ENCODE measurements at places on chromosomes 16 and 17. TPM values are rescaled to one million over a fixed set of nuclear protein-coding genes. Genes with fewer than 3 reads are reported as not detected.

- DNase-seq = no peak
Observed at GRCh38 chr16:11235703-11235991, 20.4 kb downstream of the SOCS1 start.

ATXN7L3 gene
- 93.5 TPM for total RNA-seq

CACNG1 gene
- not detected for total RNA-seq

WNT9B gene
- total RNA-seq = not detected

DNA sequence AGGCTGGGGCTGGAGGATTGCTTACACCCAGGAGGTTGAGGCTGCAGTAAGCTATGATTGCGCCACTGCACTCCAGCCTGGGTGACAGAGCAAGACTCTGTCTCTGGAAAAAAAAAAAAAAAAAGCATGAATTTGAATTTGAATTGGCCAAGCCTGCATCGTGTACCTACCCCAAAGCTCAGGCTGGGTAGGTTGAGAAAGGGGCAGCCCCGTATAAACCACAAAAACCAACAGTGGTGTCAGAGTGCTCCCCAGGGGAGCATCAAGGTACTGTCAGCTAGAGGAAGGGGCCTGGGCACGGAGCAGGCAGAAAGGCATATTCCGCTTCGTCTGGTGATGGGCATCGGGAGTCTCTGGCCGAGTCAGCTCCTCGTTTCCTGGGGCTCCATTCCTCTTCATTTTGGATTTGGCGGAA, 40.9 kb downstream of the RAP1GAP2 start:
- peak; percentile 26 for DNase-seq

DNA sequence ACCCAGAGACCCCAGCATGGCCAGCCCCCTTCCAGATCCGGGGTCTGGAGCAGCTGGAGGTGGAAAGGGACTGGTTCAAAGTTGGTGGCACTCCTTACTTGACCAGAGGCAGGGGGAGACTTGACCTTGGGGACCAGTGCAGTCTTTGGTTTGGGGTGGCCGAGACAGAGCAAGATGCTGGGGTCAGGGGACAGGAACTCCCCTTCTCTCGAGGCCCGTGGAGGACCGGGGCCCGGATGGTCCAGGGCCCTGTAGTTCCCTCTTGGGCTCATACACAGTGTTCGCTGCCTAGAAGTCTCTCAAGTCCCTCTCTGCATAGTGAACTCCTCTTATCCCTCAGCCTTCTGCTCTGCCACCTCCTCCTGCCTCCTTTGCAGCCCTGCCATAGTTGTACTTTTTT, 601 bp upstream of the PRSS33 start:
- DNase-seq = no peak

GRCh38 chr16:72876981-72877373, 171.0 kb downstream of the ZFHX3 start:
- DNase-seq = no peak
